Heart left ventricle (tissue), 16 donors: ENCODE measurements at places on chromosomes 13 and 19. TPM values are rescaled to one million over a fixed set of nuclear protein-coding genes. Genes with fewer than 3 reads are reported as not detected.

DNA sequence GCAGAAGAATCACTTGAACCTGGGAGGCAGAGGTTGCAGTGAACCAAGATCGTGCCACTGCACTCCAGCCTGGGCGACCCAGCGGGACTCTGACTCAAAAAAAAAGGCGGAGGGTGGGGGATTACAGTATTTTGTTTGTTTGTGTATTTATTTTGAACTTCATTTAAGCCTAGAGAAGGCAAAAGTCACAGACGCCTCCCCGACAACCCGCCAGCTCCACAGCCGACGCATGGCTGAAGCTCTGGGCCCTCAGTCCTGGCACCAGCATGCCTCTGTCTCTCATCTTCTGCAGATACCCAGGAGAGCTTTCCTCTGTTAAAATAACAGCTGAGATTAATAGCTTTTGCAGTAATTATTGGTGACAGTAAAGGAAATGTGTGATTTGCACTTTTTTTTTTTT lies 17.2 kb upstream of the PDCD5 start:
- peaks cover 23% of the 10 kb centered on the region for H3K27me3 ChIP-seq
- no peak overlapping the region for H3K4me3 ChIP-seq
- DNase-seq: no peak
- H3K4me1 ChIP-seq: no peaks in the 10 kb centered on the region
- H3K36me3 ChIP-seq: no peaks in the 10 kb centered on the region

DNA sequence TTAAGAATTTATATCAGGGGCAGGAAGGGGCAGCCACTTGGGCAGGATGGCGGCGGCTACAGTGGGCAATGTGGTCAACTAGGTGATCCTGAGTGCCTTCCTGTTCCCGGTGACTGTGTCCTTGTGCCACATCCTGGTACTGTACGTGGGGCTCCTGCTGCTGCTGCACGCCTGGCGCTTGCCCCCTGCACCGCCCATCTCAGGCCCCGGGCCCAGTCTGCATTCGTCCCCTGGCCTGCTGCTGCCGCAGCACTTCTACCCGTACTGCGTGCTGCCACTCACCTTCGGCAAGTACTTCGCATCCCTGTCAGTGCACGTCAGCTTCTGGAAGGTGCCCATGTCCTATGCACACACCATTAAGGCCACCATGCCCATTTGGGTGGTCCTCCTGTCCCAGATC lies 40.1 kb downstream of the IFT88 start:
- H3K4me3 ChIP-seq: no peak overlapping the region
- DNase-seq: no peak
- H3K36me3 ChIP-seq: peaks cover 58% of the 10 kb centered on the region
- H3K4me1 ChIP-seq: no peaks in the 10 kb centered on the region
- H3K27ac ChIP-seq: no peak overlapping the region
- no peaks in the 10 kb centered on the region for H3K27me3 ChIP-seq

GRCh38 chr13:26658448-26659385 lies 101.2 kb downstream of the WASF3 start:
- DNase-seq: no peak
- H3K27me3 ChIP-seq: no peaks in the 10 kb centered on the region
- H3K36me3 ChIP-seq: no peaks in the 10 kb centered on the region

GRCh38 chr19:6632002-6632621 lies 37.8 kb downstream of the TNFSF14 start:
- H3K27me3 ChIP-seq: peaks cover 6% of the 10 kb centered on the region
- no peak overlapping the region for H3K4me3 ChIP-seq
- no peak for DNase-seq
- no peaks in the 10 kb centered on the region for H3K4me1 ChIP-seq

DNA sequence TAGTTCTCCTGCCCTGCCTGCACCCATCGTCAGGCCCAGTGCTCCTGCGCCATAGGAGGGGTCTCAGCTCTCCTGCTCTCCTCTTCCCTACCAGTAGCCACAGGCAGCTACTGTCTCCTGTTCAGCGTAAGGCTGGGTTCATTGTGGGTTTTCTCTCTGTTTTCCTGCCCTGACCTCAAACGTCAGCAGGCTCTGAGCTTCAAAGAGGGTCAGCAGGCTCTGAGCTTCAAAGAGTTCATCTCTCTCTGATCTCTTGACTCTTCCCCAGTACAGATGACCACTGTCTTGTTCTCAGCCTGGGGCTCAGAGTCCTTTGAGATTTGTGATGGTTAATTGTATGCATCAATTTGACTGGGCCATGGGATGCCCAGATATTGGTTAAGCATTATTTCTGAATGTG lies 4.6 kb upstream of the CPB2 start:
- no peak for DNase-seq
- H3K4me1 ChIP-seq: no peaks in the 10 kb centered on the region
- no peak overlapping the region for H3K27ac ChIP-seq
- peaks cover 10% of the 10 kb centered on the region for H3K27me3 ChIP-seq

- no peaks in the 10 kb centered on the region for H3K27me3 ChIP-seq
- H3K27ac ChIP-seq: no peak overlapping the region
- no peaks in the 10 kb centered on the region for H3K4me1 ChIP-seq
- no peak for DNase-seq
- H3K4me3 ChIP-seq: no peak overlapping the region
Observed at GRCh38 chr13:65606622-65607021, 1623.5 kb downstream of the PCDH9 start.

DNA sequence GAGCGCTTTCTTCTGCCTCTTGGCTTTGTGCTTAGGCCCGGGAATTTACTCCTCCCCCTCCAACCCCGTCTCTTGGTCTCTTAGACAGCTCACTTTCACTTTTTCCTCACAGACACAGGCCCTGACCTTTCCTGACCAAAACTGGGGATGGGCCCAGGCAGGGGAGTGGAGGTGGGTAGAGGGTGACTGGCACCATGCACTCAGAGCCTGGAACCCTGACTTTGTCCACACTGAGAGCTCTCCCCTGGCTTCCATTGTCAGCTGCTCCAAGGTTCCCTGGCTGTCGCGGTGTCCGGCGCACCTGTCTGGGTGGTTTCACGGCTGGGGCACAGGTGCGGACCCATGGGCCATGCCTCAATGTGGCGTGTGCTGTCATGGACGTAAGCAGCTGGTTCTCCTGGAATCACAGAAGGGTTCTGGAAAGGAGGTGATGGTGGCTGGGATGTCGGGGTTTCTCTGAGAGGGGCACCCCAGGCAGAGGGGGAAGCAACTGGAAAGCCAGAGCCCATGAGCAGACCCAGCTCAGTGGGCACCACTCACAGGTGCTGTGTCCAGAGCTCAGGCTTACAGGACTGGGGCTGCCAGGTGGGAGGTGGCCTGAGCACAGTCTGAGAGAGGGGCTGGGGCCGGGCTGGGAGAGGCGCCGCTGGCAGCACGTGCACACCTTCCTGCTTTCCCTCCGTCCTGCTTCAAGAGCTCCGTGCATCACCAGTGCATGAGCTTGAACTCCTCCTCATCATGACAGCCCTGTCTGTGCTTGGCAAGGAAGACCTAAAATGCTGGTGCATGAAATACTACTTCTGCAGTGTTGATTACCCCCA lies 28.0 kb upstream of the C1QTNF9 start:
- H3K4me3 ChIP-seq: no peak overlapping the region
- H3K4me1 ChIP-seq: peaks cover 8% of the 10 kb centered on the region
- DNase-seq: no peak
- H3K27ac ChIP-seq: no peak overlapping the region

DNA sequence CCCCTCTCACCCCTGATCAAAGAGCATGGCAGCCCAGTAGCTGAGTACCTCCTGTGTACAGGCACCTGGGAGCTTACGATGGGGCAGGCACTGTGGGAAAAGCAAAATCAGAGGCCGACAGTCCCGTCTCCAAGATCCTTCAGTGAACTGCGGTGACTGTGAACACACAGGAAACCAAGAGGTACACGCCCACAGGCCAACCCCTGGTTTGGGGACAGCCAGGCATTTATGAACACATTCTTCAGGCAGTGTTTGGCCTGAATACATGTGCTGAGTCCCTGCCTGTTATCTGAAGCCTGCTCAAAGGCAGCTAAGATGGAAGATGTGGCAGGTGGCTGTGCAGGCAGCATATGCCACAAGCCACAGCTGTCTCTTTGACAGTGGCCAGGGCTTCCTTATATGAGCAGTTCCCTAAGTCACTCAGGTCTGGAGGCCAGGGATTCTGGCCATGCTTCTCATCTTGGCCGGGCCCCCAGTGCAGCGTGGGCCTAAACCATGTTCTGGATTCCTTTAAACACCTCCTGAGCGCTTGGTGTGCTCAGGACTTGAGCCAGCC lies 123.6 kb downstream of the UQCRFS1 start:
- no peaks in the 10 kb centered on the region for H3K36me3 ChIP-seq
- no peaks in the 10 kb centered on the region for H3K4me1 ChIP-seq
- no peak overlapping the region for H3K4me3 ChIP-seq
- DNase-seq: no peak
- peaks cover 4% of the 10 kb centered on the region for H3K27me3 ChIP-seq
- no peak overlapping the region for H3K27ac ChIP-seq

- H3K4me1 ChIP-seq: peaks cover 77% of the 10 kb centered on the region
- H3K4me3 ChIP-seq: no peak overlapping the region
- H3K27ac ChIP-seq: peak overlapping the region; percentile 89
- H3K27me3 ChIP-seq: no peaks in the 10 kb centered on the region
- no peaks in the 10 kb centered on the region for H3K36me3 ChIP-seq
- no peak for DNase-seq
Observed at GRCh38 chr19:6239871-6240676, 39.7 kb downstream of the MLLT1 start.

The WDR87 gene
- not detected for polyA plus RNA-seq

DNA sequence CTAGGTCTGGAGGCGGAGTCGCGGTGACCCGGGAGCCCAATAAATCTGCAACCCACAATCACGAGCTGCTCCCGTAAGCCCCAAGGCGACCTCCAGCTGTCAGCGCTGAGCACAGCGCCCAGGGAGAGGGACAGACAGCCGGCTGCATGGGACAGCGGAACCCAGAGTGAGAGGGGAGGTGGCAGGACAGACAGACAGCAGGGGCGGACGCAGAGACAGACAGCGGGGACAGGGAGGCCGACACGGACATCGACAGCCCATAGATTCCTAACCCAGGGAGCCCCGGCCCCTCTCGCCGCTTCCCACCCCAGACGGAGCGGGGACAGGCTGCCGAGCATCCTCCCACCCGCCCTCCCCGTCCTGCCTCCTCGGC lies at the start of gene SLC5A5:
SLC5A5 (plus strand) TSS at position 68 of the 373 bp plus-strand sequence. CDS start 375 bp downstream, outside the sequence.
- peaks cover 11% of the 10 kb centered on the region for H3K4me1 ChIP-seq
- peaks cover 70% of the 10 kb centered on the region for H3K27me3 ChIP-seq
- H3K36me3 ChIP-seq: no peaks in the 10 kb centered on the region
- no peak for DNase-seq

DNA sequence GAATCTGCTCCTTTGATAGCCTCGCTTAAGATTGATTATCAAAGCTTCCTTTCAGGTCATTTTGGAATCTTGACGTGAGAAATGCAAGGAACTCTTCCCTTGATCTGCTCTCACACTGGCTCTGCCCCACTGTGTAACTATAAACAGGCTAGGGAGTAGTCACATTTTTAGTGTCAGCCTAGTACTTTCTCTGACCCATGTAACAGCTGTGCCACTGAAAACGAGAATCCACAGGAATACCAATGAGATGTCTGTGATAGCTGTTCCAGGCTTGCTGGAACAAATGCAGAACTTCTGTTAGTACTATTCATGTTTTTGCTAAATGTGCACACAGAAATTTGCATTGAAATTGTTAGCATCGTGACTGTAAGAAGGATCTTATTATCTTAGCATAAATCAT lies 221.3 kb downstream of the MYO16 start:
- no peaks in the 10 kb centered on the region for H3K4me1 ChIP-seq
- no peaks in the 10 kb centered on the region for H3K36me3 ChIP-seq
- no peak overlapping the region for H3K4me3 ChIP-seq
- H3K27me3 ChIP-seq: no peaks in the 10 kb centered on the region
- H3K27ac ChIP-seq: no peak overlapping the region
- no peak for DNase-seq
